Central memory CD4-positive, alpha-beta T cell (primary cell): ENCODE measurements at places on chromosomes 6 and 20.
A peak's percentile ranks its signal among the peaks of the same experiment; 100 is the strongest.

GRCh38 chr20:32907886-32908285 is 49.2 kb downstream of the EFCAB8 start:
- DNase-seq, result no peak

DNA sequence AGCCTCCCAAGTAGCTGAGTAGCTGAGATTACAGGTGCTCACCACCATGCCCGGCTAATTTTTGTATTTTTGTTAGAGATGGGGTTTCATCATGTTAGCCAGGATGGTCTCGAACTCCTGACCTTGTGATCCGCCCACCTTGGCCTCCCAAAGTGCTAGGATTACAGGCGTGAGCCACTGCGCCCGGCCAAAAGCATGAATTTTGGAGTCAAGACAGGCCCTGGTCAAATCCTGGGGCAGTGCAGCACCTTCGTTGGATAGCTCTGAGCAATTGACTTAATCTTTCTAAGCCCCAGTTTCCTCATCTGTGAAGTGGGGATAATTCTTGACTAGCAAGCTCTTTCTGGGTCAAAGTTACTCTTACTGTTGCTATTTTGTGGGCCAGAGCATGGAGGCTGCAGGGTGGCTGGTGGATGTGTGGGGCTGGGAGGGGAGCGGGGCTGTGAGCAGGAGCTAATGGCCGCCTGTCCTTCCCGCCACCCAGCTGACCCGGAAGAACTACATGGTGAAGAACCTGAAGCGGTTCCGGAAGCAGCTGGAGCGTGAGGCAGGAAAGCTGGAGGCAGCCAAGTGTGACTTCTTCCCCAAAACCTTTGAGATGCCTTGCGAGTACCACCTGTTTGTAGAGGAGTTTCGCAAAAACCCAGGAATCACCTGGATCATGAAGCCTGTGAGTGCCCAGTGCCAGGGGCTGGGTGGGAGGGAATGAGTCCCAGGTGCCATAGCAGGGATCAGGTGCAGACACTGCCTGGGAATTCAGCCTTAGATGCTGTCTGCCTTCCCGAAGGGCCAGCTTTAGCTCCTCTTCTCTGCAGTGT is 39.0 kb downstream of the TTLL9 start:
- DNase-seq, result no peak

GRCh38 chr20:40189621-40190020 is 499.4 kb downstream of the MAFB start:
- no peak for DNase-seq

DNA sequence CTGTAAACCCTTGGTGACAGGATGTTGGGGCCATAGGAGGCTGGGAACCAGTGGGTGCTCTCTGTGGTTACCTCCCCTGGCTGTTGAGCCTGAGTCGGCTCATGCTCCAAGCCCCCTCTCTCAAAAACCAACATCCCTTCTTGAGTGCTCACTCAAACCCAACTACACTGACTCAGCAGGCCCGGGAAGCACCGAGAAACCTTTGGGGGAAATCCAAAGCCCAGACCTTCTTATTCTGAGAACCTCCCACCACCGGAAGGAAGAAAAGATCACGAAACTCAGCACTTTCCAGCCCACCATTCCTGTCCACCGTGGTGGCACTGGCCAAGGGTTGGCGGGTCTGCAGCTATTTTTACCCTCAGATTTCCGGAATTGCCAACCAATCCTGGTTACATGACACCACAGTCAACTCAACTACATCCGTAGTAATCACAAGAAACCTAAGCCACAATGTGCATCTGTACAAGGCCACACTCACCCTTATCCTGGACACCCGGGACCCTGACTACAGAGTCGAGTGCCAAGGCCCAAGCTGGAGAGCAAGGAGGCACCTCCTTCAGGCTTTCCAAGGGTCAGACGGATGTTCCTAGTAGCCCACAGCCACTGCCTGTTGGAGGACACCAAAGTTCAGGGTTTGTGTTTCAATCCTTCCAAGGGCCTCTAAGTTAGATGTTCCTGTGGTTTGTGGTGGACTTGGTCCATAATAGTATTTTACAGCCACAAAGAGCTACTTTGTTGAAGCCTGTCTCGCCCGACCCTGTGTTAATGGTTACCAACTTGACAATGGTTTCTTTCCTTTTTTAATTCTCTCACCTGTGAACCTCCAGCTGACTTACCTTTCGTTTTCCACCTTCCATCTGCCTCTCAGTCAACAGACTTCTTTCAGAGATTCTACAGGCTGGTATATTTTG is 317.0 kb downstream of the CDC5L start:
- DNase-seq, result no peak

GRCh38 chr6:9875605-9876353 is 539.1 kb downstream of the TFAP2A start:
- DNase-seq, result no peak

GRCh38 chr6:137821491-137821890 is 45.6 kb upstream of the TNFAIP3 start:
- DNase-seq, result no peak

DNA sequence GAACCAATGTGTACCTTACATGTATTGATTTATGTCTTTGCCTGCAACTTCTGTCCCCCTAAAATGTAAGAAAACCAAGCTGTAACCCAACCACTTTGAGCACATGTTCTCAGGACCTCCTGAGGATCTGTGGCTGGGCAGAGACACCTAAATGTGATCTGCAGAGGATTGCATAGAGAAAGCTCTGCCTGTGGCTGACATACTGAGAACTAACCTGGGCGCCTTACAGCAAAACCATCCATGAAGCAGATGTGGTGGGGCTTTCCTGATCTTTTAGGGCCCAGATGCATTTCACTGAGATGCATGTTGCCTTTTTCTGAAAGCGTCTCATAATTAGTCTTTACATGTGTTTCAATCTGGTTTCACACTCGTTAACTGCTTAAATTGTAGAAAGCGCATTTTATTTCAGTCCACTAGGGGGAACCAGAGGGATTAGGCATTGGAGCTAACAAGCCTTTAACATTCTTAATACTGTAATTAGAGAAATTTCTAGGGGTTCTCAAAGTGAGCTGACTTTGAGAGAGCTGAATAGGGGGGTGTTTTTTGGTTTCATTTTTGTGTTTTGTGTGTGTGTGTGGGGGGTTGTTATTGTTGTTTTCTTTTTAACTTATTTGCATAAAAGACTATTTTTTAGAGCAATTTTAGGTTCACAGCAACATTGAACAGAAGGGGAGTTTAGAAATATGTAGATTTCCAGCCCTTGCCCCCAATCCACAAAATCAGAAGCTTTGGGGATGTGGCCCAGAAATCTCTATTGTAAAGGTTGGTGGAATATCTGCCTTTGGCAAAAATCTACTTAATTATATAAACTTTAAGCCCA is 50.9 kb upstream of the FAM184A start:
- DNase-seq, result peak; percentile 40

GRCh38 chr6:119290306-119290705 is 59.3 kb downstream of the MAN1A1 start:
- no peak for DNase-seq

GRCh38 chr6:16135066-16135465 is 6.2 kb downstream of the MYLIP start:
- DNase-seq, result no peak

DNA sequence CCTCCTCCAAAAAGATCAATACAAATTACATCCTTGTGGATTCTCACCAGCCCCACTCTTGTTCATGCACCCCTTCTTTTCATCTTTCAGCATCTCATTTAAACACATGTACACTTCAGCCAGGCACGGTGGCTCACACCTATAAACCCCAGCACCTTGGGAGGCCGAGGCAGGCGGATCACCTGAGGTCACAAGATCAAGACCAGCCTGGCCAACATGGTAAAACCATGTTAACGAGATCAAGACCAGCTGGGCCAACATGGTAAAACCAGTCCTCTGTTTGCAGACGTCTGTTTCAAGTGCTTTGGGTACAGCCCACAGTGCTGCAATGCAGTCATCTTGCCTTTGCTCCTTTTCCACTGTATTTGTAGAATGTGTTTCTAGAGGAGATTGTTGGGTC is 45.3 kb downstream of the ZMYND8 start:
- no peak for DNase-seq

GRCh38 chr20:62051144-62051543 is 14.5 kb downstream of the TAF4 start:
- no peak for DNase-seq

DNA sequence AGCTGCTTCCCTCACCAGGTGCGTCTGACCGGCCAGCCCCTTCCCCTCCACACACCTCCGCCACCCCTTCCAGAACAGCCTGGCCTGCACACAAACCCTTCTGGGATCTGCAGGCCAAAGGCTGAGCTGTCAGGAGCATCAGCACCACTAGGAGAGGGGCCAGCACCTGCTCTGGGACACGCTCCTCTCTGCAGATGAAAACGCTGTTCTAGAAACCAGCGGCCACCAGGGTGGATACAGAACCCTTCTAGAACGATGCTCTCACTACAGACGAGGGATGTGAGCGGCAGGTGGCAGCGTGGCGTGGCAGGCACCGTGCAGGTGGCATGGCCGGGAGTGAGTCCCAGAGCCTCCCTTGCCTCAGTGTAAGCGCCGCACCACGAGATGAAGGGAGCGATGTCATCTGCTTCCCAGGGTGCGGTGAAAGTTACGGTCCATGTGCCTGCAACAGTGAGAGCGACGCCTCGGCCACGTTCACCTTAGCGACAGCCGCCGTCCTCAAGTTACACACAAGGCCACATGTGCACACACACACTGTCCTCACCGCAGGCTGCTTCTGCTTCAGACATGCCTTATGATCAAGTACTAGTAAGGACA is 53.6 kb downstream of the TAF4 start:
- DNase-seq, result no peak

DNA sequence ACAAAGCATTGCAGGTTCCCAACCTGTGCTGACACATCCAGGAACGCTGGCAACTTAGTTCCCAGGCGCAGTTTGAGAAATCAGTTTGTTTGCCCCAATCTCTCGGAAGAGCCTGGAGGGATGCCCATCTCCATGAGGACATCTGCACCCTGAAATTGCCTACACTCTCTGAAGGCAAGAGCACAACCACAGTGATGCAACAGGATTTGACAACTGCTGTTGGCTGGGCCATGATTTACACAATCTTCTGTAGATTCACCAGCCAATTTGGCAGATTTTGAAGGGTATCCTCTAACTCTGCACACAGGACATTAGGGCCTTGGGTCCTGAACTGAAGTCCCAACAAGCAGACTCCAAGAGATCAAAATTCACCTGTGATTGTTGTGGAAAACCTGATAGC is 3.4 kb downstream of the APMAP start:
- no peak for DNase-seq

DNA sequence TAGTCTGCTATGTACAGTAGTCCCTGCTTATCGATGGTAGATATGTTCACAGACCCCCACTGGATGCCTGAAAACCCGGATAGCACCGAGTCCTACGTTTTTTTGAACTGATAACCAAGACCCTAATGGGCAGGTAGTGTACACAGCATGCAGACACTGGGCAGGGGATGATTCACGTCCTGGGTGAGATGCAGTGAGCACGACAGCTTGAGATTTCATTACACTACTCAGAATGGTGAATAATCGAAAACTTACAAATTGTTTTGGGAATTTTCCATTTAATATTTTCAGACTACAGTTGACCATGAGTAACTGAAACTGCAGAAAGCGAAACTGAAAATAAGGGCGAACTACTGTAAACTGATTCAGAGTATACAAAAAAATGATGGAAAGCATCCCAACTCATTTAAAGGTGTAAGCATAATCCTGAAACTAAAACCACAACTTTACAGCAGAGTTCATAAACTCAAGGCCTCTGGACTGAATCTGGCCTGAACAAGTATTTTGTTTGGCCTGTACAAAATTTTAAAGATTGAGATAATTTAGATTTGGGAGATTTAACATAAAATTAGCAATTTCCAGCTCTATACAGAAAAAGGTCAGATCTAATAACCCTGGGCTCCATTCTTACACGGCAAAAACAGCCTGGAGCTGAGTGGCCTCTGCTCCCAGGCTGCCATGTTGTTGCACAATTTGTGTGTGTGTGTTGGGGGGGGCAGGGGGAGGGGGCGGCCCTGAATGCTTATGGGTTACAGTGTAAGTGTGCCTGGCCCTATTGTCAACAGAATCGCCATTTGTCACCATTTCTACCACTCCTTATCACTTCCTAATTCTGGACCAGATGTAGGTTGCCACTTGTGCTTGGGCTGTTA is 34.9 kb downstream of the RNF24 start:
- DNase-seq, result peak; percentile 11

GRCh38 chr6:156701966-156702365 is 75.2 kb upstream of the ARID1B start:
- no peak for DNase-seq

GRCh38 chr6:79775222-79775621 is 144.1 kb downstream of the SH3BGRL2 start:
- DNase-seq, result no peak

- DNase-seq, result no peak
Observed at GRCh38 chr6:45075246-45075645, 252.9 kb upstream of the RUNX2 start.

- no peak for DNase-seq
Observed at GRCh38 chr20:5524896-5525295, 208.1 kb upstream of the PROKR2 start.

DNA sequence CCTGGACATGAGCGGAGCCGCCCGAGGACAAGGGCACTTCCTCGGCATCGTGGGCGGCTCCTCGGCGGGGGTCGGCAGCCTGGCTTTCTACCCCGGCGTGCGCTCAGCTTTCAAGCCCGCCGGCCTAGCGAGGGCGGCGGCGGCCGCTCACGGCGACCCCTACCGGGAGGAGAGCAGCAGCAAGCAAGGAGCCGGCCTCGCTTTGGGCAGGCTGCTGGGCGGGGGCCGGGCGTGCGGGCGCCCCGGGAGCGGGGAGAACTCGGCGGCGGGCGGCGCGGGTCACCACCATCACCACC is 6.7 kb downstream of the PRDM13 start:
- no peak for DNase-seq

GRCh38 chr6:151240036-151240685 is 394 bp downstream of the AKAP12 start:
- DNase-seq, result no peak

GRCh38 chr20:24984961-24985640 is 7.5 kb downstream of the APMAP start:
- no peak for DNase-seq

DNA sequence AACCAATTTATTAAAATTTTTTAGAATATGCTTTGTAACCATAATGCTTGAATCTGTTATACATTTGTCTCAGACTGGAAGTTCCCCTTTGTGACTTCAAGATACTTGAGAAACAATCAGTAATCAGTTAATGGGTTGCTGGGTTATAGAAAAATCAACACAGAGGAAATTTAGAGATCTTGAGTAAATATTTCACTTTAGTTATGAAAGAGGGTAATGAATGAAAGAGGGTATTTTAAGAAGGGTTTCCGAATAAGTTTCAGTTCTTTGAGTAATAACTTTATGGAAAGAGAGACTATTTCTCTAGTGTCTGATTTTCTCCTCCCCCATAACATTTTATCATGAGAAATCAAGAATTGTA is 21.4 kb downstream of the ZFAND3 start:
- DNase-seq, result no peak

DNA sequence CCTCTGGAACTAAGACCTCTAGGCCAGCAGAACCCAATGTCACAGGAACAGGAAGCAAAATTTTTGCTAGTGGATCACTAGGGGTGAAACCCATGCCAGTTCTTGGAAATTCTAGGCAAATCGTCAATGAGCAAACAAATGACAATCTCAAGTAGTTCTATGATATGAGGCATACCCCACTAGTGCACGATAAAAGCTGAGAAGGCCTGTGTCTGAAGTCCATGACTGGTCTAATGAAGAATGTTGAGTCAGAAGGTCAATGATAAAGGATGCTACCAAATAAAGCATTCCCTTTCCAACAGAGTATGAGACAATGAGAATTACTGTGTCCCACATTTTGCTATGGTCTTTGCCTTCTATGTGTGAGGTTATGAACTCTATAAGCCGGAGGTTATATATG is 149.4 kb upstream of the NOX3 start:
- DNase-seq, result no peak
